ENCODE measurements at places on chromosomes 6 and 20.

- DNase-seq = no peak
Measured at GRCh38 chr6:158903801-158904200, 84.6 kb upstream of the EZR start.

DNA sequence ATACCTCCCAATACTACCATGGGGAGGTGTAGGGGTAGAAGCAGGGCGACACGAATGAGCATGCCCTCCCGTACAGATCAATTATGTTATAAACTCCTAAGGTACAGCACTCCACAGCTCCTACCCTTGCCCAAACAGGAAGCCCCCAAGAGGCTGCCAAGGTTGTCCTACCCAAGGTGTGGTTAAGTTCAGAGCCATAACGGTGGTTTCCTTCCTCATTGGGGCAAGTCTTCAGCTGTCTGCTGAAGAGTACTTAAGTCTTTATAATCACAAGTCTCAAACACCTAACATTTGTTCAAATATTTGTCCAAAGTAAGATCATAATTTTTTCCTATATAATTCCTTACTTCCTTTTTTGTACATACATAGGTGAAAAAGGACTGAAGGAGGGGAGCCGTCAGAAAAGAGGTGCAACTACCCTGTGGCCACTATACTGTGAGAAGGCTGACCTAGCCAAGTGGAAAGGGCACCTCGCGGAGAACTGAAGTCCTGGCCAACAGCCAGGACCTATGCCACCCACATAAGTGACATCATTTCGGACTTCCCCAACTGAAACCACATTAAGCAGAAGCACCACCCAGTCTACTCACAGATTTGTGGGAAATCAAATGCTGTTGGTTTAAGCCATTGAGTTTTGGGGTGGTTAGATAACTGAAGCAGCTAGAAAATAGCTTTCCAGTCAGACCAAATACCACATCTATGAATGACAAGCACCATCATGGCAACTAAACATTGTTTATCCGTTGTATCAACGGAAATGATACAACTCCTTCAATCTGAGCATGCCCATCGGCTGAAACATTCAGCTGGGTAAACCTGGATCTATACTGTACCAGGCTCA lies 2.9 kb upstream of the RAB22A start:
- DNase-seq = no peak

GRCh38 chr6:39432330-39433025 lies 110.0 kb upstream of the KCNK16 start:
- no peak for DNase-seq

- no peak for DNase-seq
Measured at GRCh38 chr6:111256646-111257045, 169.3 kb downstream of the SLC16A10 start.

GRCh38 chr6:17258749-17259148 lies 22.4 kb upstream of the RBM24 start:
- no peak for DNase-seq

- no peak for DNase-seq
Measured at GRCh38 chr6:5335020-5335419, 73.7 kb downstream of the FARS2 start.

DNA sequence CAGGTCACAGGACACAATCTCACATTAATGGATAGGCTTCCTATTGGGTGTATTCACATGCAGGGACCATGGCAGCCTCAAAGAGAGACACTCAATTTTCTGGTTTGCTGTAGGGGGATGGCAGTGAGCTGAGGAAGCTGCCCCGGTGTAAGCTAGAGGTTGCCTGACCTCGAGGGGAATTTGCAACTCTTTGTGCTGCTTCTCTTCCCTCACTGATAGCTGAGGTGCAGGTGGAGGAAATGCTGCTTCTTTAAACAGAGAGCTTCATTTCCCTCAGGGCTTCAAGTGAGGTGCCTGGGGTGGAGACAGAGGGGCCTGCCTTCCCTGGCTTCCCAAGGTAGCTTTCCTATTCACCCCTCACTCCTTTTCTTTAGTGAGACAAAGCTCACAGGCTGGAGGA lies 151.9 kb downstream of the CD83 start:
- DNase-seq = no peak
